ENCODE measurements at places on chromosomes 12 and 14. TPM values are rescaled to one million over a fixed set of nuclear protein-coding genes. Genes with fewer than 3 reads are reported as not detected.

Gene ACYP1
- 27.0 TPM for polyA plus RNA-seq

GRCh38 chr12:30953257-30953656 lies 26.7 kb downstream of the TSPAN11 start:
- no peak for DNase-seq

Gene TROAP
- polyA plus RNA-seq: 32.8 TPM

Gene EVL
- polyA plus RNA-seq: 187 TPM

GRCh38 chr14:61374284-61374683 lies 52.9 kb downstream of the PRKCH start:
- no peak for DNase-seq

DNA sequence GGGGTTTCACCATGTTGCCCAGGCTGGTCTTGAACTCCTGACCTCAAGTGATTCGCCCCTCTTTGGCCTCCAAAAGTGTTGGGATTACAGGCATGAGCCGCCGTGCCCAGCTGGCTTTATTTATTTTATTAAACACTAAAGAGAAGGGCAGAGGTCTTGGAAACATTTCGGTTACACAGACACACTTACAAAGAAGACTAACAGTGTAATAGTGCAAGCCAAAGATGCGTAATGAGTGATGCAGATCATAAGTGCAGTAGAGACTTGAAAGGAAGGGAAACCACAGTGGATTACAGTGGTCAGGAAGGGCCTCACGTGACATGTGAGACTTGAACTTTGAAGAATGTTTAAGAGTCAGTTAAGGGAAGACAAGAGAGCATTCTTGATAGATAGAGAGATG lies 33.9 kb upstream of the CDK17 start:
- no peak for DNase-seq

DNA sequence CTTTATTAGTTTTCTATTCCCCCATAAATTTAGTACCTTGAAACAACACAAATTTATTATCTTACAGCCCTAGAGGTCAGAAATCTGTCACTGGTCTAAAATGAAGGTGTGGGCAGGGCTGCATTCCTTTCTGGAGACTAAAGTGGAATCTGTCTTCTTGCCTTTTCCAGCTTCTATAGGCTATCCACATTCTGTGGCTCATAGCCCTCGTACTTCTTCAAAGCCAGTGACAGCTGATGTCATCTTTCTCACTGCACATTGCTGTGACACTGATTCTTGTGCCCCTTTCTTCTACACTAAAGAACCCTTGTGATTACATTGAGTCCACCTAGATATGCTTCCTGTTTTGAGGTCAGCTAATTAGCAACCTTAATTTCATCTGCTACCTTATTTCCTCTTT lies 23.2 kb upstream of the DCN start:
- DNase-seq: no peak

Gene NEUROD4
- polyA plus RNA-seq: not detected

Gene CYP27B1
- polyA plus RNA-seq: 0.78 TPM

DNA sequence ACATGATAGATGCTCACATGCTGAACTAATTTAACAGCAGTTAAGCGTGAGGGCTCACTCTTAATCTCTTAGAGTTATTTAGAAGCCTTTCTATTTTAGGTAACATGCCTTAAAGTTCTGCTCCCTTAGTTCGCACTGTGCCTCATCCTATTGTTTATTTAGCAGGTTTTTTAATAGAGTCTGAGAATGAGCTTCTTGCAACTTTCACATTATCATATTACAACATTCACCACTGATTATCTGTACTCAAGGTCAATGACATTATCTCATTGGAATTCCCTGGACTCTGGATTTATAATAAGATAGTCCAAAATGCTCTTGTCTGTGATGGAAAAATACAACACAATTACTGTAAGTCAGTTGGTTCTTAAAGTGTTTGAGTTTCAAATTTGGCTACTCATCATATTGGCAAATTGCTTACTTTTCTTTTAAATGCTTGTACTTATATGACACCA lies 183.6 kb upstream of the SLC38A2 start:
- peak; percentile 13 for DNase-seq

DNA sequence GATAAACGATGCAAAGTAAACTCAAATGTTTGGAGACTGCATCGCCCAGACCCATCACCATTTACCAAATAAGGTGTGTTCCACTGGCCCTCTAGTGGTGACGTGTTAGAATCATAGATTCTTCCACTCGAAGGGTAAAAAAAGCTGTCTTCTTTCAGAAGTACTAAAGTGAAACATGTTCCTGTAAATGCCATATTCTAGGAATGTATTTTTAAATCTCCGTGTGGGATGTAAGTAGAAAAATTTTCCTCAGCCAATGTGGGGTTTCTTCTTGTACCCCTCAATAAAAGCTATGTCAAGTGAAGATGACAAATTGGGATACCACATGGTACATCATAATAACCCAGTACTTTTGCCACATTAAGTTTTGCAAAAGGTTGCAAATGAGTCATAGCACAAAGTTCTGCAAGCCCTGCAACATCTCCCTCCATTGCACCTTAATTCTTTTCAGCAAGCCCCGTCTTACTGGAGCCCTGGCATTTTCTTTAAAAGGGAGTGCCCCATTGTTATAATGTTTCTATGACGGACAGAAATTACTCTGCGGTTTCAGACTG lies 100.8 kb downstream of the CCER1 start:
- no peak for DNase-seq

- no peak for DNase-seq
Measured at GRCh38 chr14:40312296-40312695, 880.1 kb upstream of the FBXO33 start.

Gene RTN1
- polyA plus RNA-seq: 3.3 TPM

DNA sequence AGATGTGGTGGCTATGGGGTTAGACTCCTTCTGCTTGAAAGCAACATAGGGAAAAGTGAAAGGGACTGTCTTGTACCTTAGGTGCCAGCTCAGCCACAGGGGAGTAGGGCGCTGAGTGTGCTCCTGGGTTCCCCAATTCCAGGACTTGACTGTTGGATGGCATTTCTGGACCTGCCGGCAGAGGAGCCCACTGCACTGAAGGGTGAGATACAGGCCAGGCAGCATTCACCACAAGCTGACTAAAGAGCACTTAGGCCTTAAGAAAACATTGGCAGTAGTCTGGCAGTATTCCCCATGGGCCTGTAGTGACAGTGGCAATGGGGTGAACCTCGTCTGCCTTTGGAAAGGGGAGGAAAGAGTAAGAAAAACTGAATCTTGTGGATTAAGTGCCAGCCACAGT lies 67.1 kb upstream of the TMTC2 start:
- DNase-seq: no peak
